CD4-positive, alpha-beta T cell treated with Interleukin-10 for 1 hour (primary cell): ENCODE measurements at places on chromosomes 3 and 15.

- DNase-seq, result no peak
These were observed 147.8 kb upstream of the KCNMB2 start for GRCh38 chr3:178388473-178388872.

- no peak for DNase-seq
These were observed 48.8 kb downstream of the UBP1 start for GRCh38 chr3:33391255-33391995.

- DNase-seq, result no peak
These were observed 366.9 kb upstream of the STAC start for GRCh38 chr3:36013425-36013824.

- no peak for DNase-seq
These were observed 9.5 kb downstream of the FAM3D start for GRCh38 chr3:58657036-58657520.

GRCh38 chr3:151709847-151710246 is 23.9 kb upstream of the AADACL2 start:
- no peak for DNase-seq

DNA sequence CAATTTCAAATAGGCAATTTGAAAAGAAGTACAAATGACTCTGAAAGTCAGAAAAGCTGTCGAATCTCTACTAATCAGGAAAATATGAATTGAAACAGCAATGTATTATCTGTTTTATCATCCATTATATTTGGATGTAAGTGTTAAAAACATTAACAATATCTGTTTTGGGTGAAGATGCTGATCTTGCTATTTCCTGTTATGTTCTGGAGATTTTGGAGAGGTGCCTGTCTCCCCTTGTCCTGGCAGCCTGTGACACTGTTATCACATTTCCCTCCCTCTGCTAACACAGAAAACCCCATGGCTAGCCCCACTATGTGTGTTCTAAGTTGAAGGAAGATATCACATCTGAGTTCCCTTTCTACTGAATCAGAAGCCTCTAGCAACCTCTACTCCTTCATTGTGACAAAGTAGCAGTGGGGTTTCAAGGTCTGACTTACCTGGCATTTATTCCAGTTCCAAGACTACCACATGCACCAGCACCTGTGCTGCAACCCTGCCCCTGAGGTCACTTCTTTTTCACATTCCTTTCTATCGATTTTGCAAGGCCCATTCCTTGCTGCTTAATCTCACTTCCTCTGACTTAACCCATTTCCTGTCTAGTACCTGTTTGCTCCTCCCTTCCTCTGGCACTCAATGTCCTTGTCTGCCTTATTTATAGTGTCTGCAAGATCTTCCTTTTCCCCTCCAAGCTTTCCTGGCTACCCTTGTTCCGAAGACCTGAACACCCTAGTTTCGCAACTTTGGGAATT is 95.5 kb upstream of the COL8A1 start:
- no peak for DNase-seq

DNA sequence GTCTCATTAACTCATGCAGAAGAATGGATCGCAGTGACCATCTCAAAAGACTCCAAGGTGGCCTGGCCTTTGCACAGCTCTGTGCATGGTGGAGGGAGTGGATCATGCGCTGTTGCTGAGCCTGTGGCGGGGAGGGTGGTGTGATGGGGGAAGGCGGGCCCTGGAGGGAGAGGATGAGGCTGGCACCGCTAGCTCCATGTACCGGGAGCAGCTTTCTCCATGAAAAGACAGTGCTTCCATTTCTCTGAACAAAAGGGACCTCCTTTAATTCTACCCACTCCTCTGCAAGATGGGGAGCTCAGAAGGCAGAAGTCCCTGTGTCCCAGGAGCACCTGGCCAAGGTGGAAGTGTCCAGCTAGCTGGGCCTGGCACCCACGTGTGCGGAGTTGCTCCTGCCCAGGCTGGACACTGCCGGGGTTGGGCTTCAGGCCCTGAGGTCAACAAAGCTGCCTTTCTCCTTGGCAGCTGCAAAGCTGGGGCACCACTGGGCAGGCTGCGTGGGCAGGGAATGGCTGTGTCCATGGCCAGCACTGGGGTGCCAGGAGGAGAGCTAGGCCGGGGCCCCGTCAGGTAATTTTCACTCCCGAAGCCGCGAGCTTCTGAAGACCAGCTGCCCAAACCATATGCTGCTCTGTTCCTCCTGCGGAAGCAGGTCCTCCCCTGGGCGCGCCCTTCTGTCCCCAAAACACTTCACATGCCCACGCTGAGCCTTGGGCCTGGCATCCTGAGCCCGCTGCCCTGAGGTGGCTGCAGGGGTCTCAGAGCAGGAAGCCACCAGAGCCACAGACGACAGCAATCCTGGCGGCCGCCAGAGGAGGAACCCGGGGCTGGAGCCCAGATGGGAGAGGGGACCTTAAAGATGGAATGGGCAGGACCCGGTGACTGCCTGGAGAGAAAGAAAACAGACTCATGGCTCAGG is 6.4 kb downstream of the MAP6D1 start:
- no peak for DNase-seq

- DNase-seq, result no peak
These were observed 185.1 kb upstream of the SLCO3A1 start for GRCh38 chr15:91668370-91668769.

GRCh38 chr15:60353245-60353920 is 44.4 kb downstream of the ANXA2 start:
- DNase-seq, result no peak

GRCh38 chr3:41125258-41125657 is 74.0 kb upstream of the CTNNB1 start:
- DNase-seq, result no peak

GRCh38 chr3:39139442-39139841 is 13.9 kb downstream of the CSRNP1 start:
- DNase-seq, result peak; percentile 17

- no peak for DNase-seq
These were observed 357.5 kb downstream of the FOXP1 start for GRCh38 chr3:71225951-71226564.

GRCh38 chr3:24242012-24242698 is 252.5 kb downstream of the THRB start:
- DNase-seq, result no peak

DNA sequence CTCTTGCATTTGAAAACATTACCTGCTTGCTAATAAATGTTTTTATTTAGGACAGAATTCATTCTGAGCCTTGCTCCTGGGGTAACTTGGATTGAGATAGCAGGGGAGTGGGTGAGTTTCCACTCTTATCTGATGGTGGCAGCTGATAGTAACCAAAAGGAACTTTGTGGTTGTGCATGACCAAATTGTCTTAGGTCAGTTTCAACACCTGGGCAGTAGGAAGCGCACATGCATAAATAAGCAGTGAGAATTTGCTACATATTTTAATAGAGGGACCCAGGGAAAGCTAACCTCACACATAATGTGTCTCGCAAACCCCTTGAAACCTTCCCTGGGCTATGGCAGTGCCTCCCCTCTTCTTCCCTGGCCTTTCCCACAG is 65.4 kb upstream of the XCR1 start:
- no peak for DNase-seq

DNA sequence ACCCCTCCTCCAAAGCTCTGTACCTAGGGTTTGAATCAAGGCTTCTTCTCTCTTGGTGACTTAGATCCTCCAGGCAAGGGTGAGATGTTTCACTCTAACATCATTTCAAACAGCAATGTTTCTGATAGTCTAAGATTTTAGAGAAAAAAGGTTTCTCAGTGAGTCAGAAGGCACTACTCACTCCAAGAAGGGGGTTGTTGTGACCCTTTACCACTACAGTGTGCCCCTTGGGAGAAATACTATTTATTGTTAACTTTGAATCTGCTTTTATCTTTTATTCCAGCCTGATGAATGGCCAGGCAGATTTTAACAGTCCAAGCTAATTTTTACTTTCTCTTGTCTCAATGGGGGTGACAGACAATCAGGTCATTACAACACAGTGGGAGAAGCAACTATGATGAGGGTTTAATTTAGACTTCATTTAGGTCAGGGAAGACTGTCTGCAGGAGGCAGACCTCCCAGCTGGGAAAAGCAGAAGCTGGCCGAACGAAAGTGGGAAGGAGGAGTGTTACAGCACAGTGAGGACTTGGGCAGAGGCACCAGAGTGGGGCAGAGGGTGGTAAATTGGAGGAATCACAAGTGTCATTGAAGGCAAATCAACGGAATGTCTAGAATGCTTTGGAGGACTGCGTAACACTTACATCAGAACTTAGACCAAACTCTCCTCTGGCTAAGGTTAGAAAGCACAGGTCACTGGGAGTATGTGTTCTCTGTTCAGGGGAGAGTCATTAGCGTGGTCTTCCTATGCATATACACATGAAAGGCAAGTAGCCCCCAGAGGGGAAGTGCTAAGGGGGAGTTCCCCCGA is 21.2 kb downstream of the ZNF860 start:
- no peak for DNase-seq

GRCh38 chr15:56835718-56836171 is 82.7 kb upstream of the TCF12 start:
- no peak for DNase-seq

- DNase-seq, result no peak
These were observed 161.4 kb upstream of the RARB start for GRCh38 chr3:25266677-25267076.

DNA sequence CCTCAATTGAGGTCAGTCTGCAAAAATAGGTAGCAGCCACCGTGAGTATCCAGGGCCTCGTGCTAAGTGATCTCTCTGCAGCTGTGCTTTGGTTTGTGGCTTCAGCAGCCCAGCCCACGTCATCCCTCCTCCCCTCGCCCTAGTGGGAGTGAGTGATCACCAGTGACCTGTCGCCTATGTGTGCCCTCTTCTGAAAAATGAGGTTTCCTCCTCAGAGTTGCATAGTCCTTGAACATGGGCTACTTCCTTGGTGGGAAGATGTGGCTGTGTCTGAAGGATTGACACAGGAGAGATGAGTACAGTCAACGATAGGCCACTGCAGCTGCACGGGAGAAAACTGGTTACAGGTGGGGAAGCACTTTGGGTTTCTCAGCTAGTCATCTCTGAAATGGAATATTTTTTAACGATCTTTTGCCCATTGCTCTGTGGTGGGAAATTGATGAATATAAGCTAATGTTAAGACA is 144.8 kb upstream of the BHLHE40 start:
- peak; percentile 78 for DNase-seq

- DNase-seq, result no peak
These were observed 26.3 kb upstream of the CCDC39 start for GRCh38 chr3:180705619-180706018.

GRCh38 chr3:73614419-73614818 is 10.3 kb downstream of the PDZRN3 start:
- no peak for DNase-seq

DNA sequence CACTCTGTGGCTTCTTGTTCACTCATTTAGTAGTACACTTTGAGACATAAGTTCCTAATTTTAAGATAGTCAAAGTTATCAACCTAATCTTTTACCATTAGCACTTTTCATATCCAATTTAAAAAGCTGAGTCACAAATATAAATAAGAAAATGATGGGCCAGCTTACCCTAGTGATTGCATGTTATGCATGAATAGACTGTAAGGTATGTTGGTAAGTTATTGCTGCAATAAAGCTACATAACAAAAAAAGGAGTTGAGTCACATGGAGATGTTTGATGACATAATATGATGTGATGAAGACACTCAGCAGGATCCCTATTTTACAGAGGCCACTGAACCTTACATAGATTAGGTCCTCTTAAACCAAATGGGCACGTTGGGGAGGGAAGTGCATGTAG is 161.3 kb downstream of the OCA2 start:
- DNase-seq, result no peak

DNA sequence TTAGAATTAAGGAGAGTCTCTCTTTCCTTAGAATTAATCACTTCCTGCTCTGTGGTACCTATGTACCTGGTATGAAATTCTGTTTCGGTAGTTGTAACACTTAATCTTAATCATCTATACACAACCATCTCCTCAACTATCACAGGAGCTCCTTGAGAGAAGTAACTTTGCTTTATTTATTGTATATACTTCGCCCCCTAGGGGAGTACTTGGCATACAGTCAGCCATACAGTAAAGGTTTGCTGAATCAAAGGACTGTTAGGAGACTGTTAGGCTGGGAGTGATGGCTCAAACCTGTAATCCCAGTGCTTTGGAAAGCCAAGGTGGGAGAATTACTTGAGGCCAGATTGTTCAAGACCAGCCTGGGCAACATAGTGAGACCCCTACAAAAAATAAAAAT is 44.7 kb downstream of the RORA start:
- DNase-seq, result no peak

GRCh38 chr3:50648313-50648712 is 26.4 kb upstream of the DOCK3 start:
- DNase-seq, result no peak

GRCh38 chr15:73303636-73304035 is 65.1 kb downstream of the HCN4 start:
- no peak for DNase-seq

- DNase-seq, result no peak
These were observed 1088.0 kb downstream of the AGBL1 start for GRCh38 chr15:87167706-87168105.

DNA sequence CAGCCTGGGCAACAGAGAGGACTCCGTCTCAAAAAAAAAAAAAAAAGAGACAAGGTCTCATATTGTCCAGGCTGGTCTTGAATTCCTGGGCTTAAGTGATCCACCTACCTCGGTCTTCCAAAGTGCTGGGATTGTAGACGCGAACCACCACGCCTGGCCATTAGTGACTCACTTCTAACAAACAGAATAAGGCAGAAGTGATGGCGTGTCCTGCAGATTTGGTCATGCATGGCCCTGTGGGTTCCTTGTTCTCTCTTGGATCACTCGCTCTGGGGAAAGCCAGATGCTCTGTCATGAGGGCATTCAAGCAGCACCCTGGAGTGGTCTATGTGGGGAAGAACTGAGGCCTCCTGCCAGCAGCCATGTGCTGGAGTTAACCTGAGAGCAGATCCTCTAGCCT is 27.4 kb upstream of the TJP1 start:
- DNase-seq, result no peak

DNA sequence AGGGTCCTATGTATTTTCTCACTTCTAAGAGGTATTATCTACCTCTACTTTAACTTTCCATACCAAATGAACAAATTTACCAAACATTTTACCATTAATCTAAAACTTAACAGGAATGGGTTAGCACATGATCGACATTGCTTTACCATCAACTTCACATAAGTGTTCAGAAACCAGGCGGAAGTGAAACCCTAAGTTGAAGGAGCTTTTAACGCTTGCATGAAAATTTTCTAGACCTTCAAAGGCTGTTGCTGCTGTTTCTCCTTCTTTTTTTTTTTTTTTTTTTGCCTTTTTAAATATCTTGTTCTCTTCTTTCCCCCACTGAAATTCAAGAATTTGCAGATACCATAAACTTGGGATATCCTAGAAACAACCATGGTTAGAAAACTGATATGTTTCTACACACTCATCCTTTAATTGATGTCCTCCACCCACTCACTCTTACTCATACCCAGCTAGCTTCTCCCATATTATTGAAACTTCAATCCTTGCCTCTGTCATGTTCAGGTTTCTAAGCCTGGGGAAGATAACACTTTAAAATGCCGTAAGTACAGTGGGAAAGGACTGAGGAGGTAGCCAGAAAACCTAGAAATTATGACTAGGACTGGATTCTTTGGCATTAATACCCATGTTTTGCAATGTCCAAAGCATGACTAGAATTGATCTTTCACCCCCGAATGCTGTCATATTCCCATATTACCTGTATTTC is 24.7 kb downstream of the MYO5A start:
- no peak for DNase-seq

DNA sequence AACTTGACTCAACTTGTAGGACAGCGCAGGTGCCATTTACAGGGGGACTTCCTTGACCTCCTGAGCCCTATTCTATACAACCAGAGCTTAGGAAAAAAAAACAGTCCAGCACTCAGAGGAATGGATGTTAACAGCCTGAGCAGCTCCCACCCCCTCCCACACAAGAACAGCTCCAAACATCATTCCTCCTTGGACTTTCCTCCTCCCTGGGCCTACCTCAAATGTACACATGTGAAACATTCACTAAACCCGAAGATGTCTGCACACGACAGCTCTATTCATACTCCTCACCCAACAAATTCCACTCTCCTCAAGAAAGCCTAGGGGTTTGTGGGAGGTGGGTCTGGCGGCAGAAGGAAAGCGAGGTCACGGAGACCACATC is 503 bp upstream of the ATRIP start:
- no peak for DNase-seq
